Bronchial smooth muscle cell (primary cell): ENCODE measurements at places on chromosomes 5 and 9. TPM values are rescaled to one million over a fixed set of nuclear protein-coding genes. Genes with fewer than 3 reads are reported as not detected.

The PCAT7 gene
- total RNA-seq: not detected in 2 replicates

The BTNL8 gene
- not detected in 2 replicates for total RNA-seq

The PCA3 gene
- under 0.01 and 0.26 TPM in 2 replicates for total RNA-seq

The ZNF367 gene
- total RNA-seq: 0.09 and 0.95 TPM in 2 replicates

The LEAP2 gene
- total RNA-seq: 0.16 and 0.34 TPM in 2 replicates

The TMEM174 gene
- not detected in 2 replicates for total RNA-seq

The FNBP1 gene
- 28.8 and 29.8 TPM in 2 replicates for total RNA-seq

The ECM2 gene
- total RNA-seq: 3.6 and 7.2 TPM in 2 replicates

The TEX48 gene
- total RNA-seq: not detected in 2 replicates

The LCN9 gene
- total RNA-seq: not detected in 2 replicates

The PKD2L2 gene
- not detected in 2 replicates for total RNA-seq

The XRCC4 gene
- total RNA-seq: 3.0 and 6.5 TPM in 2 replicates

The GABRA1 gene
- not detected in 2 replicates for total RNA-seq

The SEMA5A gene
- total RNA-seq: 6.1 and 9.9 TPM in 2 replicates

The ZNG1E gene
- total RNA-seq: 32.9 and 44.8 TPM in 2 replicates

The AGXT2 gene
- total RNA-seq: not detected in 2 replicates

The IRF1 gene
- total RNA-seq: 11.3 and 21.2 TPM in 2 replicates

The IFNA2 gene
- total RNA-seq: not detected in 2 replicates

The CNTNAP3B gene
- total RNA-seq: 7.8 and 14.8 TPM in 2 replicates

The PITX1 gene
- total RNA-seq: 0.47 and 4.1 TPM in 2 replicates

The ACER2 gene
- total RNA-seq: 1.6 and 1.9 TPM in 2 replicates

The PIP5KL1 gene
- 3.5 and 4.3 TPM in 2 replicates for total RNA-seq

The RMRP gene
- 67,158 and 134,448 TPM in 2 replicates for total RNA-seq

The PCDH12 gene
- under 0.01 TPM in 1 of 2 replicates, not detected in the other for total RNA-seq

The FCN2 gene
- not detected in 2 replicates for total RNA-seq

The TMC1 gene
- total RNA-seq: under 0.01 and 0.26 TPM in 2 replicates

The CDKN2B-AS1 gene
- 5.6 and 7.7 TPM in 2 replicates for total RNA-seq

The DMRT2 gene
- not detected in 2 replicates for total RNA-seq

The ADAMTS12 gene
- total RNA-seq: 4.3 and 9.8 TPM in 2 replicates

The SLCO6A1 gene
- total RNA-seq: not detected in 2 replicates

The GLRA1 gene
- not detected in 2 replicates for total RNA-seq

The HMMR gene
- 0.86 and 4.7 TPM in 2 replicates for total RNA-seq

The RNF183 gene
- not detected in 2 replicates for total RNA-seq

The HAVCR2 gene
- total RNA-seq: 0.16 and 3.3 TPM in 2 replicates

The TRIM36 gene
- total RNA-seq: 0.09 and 0.32 TPM in 2 replicates

The FOXI1 gene
- not detected in 2 replicates for total RNA-seq

The FBXO38 gene
- total RNA-seq: 46.9 and 54.4 TPM in 2 replicates

The MLANA gene
- not detected in 2 replicates for total RNA-seq

The GMCL2 gene
- not detected in 2 replicates for total RNA-seq

The WASHC1 gene
- 11.3 and 13.9 TPM in 2 replicates for total RNA-seq

The RGS7BP gene
- total RNA-seq: not detected in 2 replicates

The CYLC2 gene
- total RNA-seq: not detected in 2 replicates

The LECT2 gene
- not detected in 2 replicates for total RNA-seq

The TPM2 gene
- 925 and 1,339 TPM in 2 replicates for total RNA-seq

The SH2D3C gene
- total RNA-seq: not detected in 2 replicates

The SLCO4C1 gene
- under 0.01 TPM in 1 of 2 replicates, not detected in the other for total RNA-seq

The ASTN2 gene
- 14.7 and 22.2 TPM in 2 replicates for total RNA-seq

The MYOZ3 gene
- 0.26 and 0.47 TPM in 2 replicates for total RNA-seq

The KIAA0825 gene
- 2.7 and 5.2 TPM in 2 replicates for total RNA-seq

The NEURL1B gene
- total RNA-seq: 0.47 and 5.1 TPM in 2 replicates

The SPINK5 gene
- total RNA-seq: under 0.01 and 0.09 TPM in 2 replicates

The SV2C gene
- total RNA-seq: not detected in 2 replicates

The LMX1B gene
- total RNA-seq: not detected in 2 replicates

The LRRTM2 gene
- 1.0 and 3.5 TPM in 2 replicates for total RNA-seq

The GEMIN5 gene
- total RNA-seq: 9.8 TPM in 2 replicates

The UBE2B gene
- total RNA-seq: 10.7 and 22.2 TPM in 2 replicates
